ENCODE measurements at places on chromosomes 13 and 19.
A peak's percentile ranks its signal among the peaks of the same experiment; 100 is the strongest.

DNA sequence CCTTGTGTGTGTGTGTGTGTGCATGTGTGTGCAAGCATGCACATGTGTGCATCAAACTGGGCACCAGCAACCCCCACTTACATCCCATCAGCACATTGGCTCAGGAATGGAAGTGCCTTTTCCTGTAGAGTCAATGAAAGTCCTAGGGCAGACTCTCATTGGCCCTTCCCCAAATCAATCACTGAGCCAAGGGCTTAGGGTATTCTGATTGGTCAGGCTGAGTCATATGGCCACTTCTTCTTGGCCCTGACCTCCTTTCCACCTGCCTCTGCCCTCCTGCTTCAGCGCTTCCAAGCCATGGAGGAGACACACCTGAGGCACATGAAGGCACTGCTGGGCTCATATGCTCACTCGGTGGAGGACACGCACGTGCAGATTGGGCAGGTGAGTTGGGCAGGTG lies 20.9 kb downstream of the FCHO1 start:
- DNase-seq = peak; percentile 32

GRCh38 chr19:42271045-42271419 lies 2.0 kb downstream of the CIC start:
- DNase-seq = no peak

GRCh38 chr13:74062933-74063332 lies 71.3 kb downstream of the KLF12 start:
- DNase-seq = peak; percentile 53

DNA sequence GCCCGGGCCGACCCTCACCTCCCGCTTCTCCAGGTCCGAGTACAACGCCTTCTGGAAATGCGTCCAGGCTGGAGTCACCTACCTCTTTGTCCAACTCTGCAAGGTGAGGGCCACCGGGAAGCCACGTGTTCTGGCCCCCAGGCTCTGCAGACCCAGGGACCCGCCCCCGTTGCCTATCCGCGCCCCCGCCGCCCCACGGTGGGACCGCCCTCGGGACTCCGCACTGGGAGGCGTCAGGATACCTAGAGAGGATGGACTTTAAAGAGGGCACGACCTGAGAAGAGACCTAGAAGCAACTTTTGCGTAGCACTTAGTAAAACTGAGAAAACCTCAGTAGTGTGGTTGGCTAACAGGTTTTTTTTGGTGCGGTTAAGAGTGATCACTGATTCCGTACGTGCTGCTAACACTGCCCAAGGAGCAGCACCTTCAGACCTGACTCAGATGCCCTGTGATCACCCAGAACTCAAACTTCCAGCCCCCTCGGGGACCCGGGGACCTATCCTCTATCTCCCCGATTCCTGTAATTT lies 492 bp downstream of the TMEM147 start:
- DNase-seq = no peak

DNA sequence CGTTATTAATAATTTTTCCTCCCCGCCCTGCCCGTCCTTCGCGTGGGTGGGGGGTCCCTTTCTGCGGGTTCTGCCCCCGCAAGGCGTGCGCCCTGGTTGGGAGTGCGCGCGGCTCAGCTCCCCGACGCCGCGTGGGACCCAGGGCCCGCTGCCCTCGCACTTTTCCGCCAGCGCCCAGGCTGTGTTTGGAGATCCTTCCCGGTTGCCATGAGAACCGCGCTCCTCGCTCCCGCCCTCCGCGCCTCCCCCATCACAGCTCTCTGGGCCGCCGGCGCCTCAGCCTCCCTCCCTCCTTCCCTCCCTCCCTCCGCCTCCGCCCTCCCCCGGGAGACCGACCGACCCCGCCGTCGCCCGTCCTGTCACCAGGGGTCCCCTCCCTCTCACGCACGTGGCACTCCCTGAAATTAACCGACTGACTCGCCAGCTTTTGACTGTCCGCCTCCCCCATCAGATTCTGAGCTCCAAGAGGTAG lies 2.4 kb upstream of the SSBP4 start:
- peak; percentile 92 for DNase-seq

- no peak for DNase-seq
These were observed 9.7 kb upstream of the STRN4 start for GRCh38 chr19:46755853-46756543.

DNA sequence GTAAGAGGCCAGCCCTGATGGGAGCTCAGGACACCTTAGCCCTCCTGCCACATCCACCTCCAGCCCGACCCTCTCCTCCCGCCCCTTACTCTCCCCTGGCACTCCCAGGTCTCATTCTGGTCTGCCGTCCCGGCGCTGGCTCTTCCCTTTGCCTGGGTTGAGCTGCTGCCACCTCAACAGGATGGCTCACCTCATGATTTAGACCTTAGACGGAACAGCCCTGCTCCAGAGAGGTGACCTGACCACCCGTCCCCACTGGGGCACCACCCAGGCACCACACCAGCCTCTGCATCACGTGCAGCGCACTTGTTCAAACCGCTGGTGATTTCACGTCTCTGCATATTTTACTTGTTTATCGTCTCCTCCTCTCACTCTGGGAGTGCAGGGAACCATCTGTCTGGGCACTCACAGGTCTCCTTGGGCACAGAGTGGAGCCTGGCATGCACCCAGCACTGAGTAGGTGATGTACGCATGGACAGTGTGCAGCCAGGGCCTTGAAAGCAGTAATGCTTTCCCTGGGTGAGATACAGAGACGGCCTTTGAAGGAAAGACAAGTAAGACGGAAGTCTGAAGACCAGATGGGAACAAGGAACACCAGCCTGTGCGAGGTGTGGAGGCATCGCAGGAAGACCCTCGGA lies 183.1 kb downstream of the KATNAL1 start:
- DNase-seq = no peak

- no peak for DNase-seq
These were observed 60.7 kb downstream of the KLF2 start for GRCh38 chr19:16385296-16385695.

- DNase-seq = no peak
These were observed 3.2 kb upstream of the FDX2 start for GRCh38 chr19:10318807-10319682.

- DNase-seq = no peak
These were observed 265.7 kb downstream of the ABCC4 start for GRCh38 chr13:95035311-95036109.

DNA sequence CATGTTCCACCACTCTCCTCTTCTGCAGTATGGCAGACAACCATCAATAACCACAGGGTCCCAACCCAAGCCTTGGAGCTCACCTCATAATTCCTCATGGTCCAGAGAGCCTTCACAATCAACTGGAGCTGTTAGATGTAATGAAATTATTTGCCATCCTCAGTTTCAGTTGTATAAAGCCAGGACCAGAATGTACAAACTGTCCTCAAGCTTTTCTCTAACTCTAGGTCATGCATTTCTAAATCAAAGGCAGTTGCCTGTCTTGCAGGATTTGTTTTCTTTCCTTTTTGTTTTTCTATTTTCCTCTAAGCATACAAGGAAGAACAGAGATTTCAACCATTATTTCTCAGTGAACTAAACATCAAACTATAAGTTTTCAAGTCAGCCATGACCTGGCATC lies 182.5 kb upstream of the SERP2 start:
- no peak for DNase-seq

DNA sequence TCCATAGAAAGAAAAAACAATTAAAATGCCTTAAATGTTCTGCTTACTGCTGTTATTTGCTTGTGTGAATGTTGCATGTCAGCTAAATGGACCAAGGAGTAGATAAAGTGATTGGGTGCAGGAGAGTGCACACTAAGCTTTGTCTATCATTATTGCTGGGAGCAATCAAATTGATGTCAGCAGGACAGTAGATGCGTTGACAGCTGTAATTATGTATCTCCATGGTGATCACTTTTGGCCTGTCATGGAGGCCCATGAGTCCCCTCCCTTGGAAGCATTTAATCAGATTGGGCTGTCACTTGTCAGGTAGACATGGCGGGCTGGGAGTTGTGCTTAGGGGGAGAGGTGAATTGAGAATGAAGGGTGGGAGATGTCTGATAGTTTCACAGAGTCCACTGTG lies 215.3 kb downstream of the PCCA start:
- no peak for DNase-seq

- DNase-seq = peak; percentile 25
These were observed 148.6 kb upstream of the SOX21 start for GRCh38 chr13:94860981-94861407.

DNA sequence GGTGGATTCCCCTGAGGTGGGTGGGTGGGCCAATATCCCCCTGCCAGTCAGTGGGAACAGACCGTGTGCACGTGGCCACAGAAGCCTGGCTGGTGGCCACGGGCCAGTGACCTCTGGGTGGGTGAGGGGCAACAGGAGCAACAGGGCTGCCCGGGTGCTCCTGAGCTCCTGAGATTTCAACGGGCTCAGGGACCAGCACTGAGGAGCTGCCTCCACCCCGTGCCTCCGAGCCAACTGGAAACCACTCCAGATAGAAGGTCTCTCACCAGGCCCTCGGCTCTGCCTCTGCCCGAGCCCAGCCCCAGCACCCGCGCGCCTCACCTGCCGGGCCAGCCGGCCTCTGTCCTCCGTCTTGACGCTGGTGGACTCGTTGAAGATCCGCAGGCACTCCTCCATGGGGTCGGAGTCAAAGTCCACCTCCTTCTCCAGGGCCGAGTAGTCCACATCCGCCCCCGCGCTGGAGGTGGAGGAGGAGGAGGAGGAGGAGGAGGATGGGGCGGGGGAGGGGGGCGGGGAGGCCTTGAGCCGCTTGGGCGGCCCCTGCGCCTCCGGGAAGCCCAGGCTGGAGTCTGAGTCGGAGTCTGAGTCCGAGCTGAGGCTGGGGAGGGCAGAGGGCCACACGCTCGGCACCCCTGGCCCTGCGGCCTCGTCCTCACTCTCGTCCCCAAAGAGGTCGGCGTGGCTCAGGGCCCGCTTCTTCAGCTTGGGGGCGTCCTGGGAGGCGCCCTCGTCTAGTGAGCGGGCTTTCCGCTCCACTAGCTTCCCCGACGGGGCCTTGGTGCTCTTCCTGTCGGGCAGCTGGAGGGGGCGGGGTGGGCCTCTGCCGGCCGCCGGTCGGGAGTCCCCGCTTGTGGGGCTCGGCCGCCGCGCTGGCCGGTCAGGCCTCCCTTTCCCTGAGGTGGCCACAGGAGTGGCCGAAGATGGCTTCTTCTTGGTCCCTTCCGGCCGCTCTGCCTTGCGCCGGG lies 14.8 kb upstream of the ATP8B3 start:
- DNase-seq = no peak

DNA sequence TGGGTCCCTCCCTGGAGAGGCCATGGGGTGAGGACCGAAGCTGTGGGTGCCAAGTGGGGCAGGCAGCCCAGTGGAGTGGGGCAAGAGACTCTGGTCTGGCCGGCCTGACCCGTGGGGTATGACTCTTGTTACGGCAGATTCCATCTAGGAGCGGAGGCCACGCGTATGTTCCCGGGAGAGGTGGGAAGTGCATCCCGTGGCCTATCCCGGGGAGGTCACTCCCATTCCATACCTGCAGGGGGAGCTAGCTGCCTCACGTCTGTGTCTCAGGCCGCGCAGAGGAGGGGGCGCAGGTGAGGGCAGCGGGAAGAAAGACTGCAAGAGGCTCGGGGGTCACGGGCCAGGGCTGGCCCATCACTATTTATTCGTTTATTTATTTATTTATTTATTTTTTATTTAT lies 4.9 kb downstream of the CSNK1G2 start:
- DNase-seq = peak; percentile 24

DNA sequence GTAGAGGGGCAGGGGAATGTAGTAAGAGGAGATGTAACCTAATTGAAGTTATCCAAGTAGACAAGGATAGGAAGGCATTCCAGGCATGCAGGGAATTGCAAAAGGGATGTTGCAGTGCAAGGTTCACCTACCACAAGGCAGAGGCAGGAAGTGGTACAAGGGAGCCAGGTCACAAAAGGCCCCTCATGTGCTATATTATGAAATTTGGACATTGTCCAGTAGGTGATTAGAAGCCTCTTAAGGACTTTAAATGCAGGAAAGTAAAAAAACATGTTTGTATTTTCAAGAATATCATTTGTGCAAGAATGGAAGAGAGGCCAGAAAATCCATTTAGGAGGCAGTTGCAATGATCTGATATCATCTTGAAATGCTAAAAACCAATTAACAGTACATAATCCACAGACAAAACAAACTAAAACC lies 111.4 kb downstream of the FRY start:
- peak; percentile 70 for DNase-seq

All from fibroblast of skin of right quadriceps (primary cell).